ENCODE measurements at places on chromosomes 12 and 14.

- DNase-seq: no peak
Observed at GRCh38 chr14:39884091-39884490, 451.9 kb upstream of the FBXO33 start.

GRCh38 chr12:119668324-119668841 is 450 bp downstream of the PRKAB1 start:
- no peak for DNase-seq

DNA sequence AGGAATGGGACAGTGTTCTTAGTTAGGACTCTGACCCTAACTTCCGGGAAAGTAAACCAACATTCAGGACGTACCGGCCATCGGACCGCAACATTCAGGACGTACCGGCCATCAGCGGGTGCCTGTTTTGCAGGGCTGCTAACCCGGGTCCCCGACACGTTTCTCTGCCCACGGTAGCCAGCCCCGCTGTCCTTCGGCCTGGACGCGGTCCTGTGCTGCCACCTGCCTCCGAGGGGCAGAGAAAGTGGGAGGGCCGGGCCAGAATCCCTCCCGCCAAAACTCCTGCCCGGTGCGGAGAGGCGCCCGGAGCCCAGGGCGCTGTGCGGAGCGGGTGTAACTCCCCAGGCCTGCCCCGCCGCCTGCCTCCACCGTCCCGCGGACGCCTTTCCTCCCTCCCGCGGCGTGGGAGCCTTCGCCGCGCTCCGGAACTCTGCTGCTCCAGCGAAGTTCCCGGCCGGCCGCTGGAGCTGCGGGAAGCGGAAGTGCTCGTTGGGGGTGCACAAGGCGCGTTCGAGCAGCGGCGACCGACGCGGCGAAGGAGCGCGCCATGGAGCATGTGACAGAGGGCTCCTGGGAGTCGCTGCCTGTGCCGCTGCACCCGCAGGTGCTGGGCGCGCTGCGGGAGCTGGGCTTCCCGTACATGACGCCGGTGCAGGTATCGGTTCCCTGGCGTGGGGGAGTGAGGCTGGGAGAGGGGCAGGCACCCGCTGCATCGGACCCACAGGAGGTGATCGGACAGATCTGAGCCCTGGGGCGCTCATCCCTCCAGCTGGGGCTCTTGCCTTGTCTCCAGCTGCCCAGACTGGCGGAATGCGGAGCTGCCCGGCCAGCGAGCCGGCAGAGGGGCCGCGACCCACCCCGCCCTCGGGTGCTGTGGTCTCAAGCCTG is at the start of gene DDX55:
Gene DDX55 (plus strand): TSS at position 498 of the 888 bp plus-strand sequence. CDS start 50 bp downstream, at position 548.
- DNase-seq: peak; percentile 49

DNA sequence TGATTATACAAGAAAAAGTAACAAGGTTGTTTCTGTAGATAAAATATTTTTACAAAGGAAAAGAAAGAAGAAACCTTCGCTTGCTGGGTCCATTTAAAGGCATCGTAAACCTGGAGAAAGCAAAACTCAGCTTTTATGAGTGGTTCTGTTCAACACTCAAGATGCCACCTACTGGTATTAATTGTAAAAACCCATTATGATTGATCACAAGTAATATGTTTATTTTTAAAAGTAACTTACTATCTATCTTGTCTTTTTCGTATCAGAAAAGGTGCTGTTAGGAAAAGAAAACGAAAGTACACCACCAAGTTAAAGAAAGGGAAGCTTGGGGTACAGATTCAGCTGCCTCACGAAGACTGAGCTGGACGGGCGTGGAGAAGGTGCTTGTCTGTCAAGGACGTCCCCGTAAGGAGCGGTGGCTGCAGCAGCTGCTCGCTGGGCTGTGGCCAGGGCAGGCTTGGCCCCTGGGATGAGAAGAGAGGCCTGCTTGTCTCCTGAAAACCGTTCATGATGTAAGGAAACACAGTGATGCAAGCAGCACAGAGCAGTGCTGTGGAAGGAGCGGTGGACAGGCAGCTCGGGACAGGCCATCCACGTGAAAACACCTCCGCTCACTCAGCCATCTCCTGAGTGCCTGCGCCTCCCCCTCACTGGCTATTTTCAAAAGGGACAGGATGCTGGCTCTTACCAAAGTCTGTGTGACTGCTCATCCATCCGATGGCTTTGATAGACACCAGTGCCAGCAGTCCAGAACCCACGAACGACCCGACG is 25.0 kb downstream of the SLC15A4 start:
- DNase-seq: no peak

GRCh38 chr12:98402091-98402490 is 113.3 kb upstream of the TMPO start:
- DNase-seq: no peak

GRCh38 chr12:89379148-89379838 is 27.0 kb upstream of the DUSP6 start:
- DNase-seq: no peak

- no peak for DNase-seq
Observed at GRCh38 chr12:12405882-12406281, 49.0 kb downstream of the BORCS5 start.

- no peak for DNase-seq
Observed at GRCh38 chr12:46358791-46359666, 13.5 kb downstream of the SLC38A2 start.

DNA sequence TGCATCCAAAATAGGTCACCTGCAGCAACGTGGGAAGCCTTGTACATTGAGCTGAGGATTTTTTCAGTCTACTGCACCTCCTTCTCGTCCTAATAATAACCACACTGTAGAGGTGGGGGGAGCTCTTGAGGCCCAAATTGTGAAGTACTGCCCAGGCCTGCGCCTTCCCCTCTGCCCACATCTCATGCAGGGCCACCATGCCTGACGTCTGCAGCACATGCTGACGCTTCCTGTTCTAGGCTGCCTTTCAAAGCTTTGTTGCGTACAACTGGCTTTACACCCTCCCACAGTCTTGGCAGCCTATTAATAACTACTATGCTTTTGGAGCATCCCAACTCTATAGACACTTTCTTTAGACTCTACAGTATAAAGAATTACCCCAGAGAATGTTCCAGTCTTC is 26.5 kb upstream of the TTC7B start:
- DNase-seq: no peak

DNA sequence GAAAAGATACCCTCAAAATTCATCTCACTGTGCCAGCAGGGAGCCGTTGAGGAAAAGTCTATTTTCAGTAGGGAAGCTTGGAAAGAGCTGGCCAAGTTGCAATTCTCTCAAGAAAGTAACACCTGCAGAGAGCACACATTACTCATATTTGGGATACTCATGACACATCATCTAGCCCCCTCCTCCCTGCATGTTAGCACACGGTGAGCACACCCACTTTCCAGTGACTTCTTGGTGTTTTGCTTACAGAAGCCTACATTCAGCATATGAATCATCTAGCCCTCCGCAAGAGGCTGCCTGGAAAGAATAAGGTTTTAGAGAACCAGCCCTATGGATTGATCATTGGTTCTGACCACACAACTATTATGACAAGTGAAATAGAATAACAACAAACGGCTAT is 124.5 kb downstream of the PTPRO start:
- DNase-seq: no peak

DNA sequence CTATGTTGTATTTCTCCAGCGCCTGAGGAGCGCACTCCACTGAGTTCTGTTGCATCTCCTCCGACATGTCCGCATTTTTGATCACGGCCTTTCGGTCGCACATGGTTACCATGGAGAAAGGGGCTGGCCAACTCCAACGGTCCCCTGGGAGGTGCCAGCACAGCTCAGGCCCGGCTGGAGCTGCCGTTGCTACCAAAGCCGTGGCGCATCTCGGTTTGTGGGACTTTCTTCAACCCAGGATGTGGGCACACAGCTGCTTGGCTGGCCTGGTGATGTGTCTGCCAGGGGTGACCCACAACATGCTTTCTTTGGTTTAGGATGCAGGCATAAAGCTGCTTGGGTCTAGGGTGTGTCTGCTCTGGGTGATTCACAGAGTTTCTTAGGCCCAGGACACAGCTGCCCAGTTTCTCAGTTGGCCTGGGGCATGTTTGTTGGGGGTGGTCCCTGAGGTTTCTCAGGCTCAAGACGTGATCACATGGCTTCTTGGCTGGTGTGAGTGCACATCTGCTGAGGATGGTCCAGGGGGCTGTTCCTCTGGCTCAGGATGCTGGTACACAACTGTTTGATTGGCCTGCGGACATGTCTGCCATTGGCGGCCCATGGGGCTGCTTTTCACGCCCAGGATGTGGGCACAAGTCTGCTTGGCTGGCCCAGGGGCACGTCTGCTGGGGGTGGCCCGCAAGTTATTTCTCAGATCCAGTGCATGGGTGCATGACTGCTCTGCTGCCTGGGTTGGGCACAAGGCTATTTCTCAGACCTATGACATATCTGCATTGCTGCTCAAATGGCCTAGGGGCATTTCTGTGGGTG is 25.9 kb upstream of the GTF2A1 start:
- no peak for DNase-seq

- DNase-seq: no peak
Observed at GRCh38 chr12:74431801-74432200, 105.8 kb upstream of the ATXN7L3B start.

DNA sequence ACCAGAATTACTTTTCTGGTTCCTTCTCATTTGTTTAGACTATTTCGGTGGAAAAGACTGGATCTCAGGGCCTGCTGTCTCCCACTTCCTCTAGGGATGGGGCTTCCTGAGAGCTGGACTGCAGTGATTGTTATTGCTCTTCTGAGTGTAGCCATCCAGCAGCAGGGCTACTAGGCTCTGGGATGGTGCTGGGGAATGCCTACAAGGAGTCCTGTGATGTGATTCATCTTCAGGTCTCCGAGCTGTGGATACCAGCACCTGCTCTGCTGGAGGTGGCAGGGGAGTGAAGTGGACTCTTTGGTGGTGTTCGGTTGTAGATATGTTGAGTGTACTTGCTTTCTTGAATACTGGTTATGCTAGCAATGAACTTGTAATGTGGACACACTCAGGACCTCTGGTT is 42.7 kb downstream of the AEBP2 start:
- no peak for DNase-seq

- no peak for DNase-seq
Observed at GRCh38 chr12:12939888-12940287, 12.1 kb downstream of the GPRC5D start.

Measured in stimulated activated CD8-positive, alpha-beta memory T cell treated with anti-CD3 and anti-CD28 coated beads, Interleukin-4, amount 100 ng/mL, for 4 hours (primary cell).